ENCODE measurements at places on chromosomes 12 and 14. TPM values are rescaled to one million over a fixed set of nuclear protein-coding genes. Genes with fewer than 3 reads are reported as not detected.

DNA sequence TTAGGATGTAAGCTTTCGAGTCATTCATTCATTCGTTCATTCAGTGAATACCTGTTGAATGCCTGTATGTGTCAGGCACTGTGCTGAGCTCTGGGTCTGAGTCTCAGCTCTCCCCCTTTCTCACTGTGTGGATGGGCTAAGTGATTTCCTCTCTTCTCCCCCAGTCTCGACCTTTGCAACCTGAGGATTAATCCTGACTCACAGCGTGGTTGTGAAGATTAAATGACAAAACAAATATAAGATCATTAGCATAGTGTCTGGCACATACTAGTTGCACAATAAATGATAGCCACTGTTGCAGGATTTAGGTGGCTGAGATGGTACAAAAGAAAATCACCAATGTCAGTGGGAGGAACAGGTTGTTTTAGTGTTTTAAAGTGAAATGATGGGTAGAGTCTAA is 136.7 kb downstream of the GPR135 start:
- DNase-seq = no peak

SERPINA9 gene
- total RNA-seq = not detected

- no peak for DNase-seq
Observed at GRCh38 chr12:113803759-113804140, 162.4 kb downstream of the RBM19 start.

DNA sequence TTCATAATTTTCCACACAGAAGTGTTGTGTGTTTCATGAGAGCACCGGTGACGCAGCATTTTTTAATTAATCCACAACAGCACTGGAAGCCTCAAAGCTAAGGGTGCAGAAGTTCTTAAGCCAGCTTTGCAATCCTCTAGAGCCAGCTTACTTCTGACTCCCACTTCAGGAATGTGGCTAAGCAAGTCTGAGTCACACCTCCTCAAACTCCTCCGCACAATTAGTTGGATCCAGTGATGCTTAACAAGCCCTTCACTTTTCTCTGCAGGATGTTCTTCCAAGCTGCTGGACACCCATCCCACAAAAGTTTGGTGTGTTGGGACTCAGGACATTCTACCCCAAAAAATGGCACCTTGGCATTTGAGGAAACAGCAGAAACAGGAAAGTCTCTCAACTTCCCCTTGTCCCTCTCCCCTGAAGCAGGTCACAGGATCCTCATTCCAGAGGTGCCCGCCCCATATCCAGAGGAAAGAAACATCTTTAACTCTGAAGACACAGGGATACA is 210.0 kb downstream of the PPM1H start:
- DNase-seq = no peak

ZDHHC22 gene
- not detected for total RNA-seq

GRCh38 chr12:56152756-56153677 is 630 bp downstream of the MYL6B start:
- no peak for DNase-seq

DNA sequence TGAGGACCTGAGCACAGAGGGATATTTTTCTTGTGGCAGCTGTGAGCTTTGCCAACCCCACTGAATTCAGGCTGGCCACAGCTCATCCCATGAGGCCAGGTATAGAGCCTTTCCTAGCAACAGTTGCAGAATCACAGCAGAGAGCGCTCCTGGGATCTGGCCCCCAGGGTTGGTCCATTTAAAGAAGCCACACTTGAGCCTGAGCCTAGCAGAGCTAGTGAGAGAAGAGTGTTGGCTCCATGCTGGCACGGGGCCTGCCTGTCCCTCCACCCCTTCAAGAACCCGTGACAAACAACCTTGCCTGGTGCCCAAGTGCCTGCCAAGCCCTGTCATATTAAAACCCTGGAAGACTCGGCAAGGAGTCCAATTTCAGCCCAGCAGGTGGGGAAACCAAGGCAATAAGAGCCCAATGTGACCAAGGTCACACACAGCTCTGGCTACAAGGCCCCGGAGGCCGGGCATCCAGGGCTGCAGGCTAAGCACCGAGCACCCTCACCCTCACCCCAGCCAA is 91.6 kb downstream of the LRRC74A start:
- no peak for DNase-seq

GRCh38 chr14:99125616-99126431 is 146.2 kb downstream of the BCL11B start:
- DNase-seq = no peak

DNA sequence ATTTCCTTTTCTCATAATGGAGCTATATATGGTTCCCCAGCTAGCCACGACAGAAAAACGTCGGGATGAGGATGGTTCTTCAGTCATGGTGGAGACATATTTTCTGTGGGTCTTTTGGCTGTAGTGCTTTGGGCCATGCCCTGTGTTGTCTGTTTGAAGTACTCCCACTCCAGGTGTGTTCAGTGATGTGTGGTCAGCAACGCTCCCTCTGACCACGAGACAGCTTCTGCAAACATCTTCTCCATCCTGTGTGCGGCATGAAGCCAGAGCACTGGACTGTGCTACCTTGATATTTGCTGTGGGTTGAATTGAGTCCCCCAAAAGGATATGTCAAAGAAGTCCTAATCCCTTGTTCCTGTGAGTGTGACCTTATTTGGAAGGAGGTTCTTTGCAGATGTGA is 931.2 kb downstream of the NRXN3 start:
- no peak for DNase-seq

GRCh38 chr12:2335916-2336315 is 283.1 kb downstream of the CACNA1C start:
- no peak for DNase-seq

DNA sequence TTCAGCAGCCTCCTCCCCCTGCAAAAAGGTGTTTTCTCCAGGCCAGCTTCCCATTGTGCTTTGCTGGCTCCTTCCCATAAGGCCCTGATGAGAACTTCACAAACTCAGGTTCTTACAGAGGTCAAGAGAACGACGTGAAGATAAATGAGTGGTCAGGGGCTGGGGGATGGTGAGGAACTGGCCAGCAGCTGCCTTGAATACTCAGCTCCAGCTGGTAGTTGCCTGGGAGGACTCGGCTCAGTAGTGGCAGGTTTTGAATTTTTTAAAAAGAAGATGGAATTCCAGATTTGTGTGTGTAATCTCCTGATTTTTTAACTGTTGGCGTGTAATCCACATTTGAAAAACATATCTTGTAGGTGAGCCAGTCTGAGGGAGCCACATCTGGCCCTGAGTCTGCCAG is 5.9 kb downstream of the DDX55 start:
- DNase-seq = no peak

GZMB gene
- total RNA-seq = 0.80 TPM

DNA sequence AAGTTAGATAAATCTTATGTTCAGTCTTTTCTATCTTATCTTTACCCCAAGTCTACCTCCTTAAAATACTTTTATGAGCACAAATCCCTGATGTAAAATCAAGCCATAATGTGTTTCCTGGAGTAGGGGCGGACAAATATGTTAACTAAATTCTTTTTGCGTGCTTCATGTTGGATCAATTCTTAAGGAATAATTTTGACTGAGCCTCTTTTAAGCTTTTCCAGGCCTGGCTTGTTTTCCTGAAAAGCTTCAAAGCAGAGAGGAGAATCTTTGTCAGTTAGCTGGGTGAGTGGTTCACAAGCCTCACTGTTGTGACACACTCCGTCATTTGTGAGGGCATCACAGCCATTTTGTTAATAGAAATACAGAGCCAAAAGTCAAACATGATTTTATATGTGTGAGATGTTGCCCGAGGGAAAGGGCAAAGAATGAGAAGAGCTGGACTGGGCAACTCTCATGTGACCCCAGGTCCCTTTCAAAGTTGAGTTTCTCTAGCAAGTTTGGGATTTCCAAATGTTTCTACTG is 468.9 kb downstream of the RGS6 start:
- no peak for DNase-seq

DNA sequence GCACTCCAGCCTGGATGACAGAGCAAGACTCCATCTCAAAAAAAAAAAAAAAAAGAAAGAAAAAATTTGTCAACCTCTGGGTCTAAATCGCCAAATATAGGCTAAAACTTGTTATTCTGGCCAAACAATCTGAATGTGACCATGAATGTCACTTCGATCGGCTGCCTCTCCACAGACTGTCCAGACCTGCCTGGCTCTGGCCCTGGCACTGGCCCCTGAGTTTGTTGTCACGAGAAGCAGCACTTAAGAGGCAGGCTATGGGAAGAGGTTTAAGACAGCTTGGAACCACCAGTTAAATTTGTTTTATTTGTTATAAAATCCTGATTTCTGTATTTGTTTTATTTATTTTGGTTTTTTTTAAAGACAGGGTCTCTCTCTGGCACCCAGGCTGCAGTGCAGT is 14.5 kb downstream of the WSB2 start:
- no peak for DNase-seq

DNA sequence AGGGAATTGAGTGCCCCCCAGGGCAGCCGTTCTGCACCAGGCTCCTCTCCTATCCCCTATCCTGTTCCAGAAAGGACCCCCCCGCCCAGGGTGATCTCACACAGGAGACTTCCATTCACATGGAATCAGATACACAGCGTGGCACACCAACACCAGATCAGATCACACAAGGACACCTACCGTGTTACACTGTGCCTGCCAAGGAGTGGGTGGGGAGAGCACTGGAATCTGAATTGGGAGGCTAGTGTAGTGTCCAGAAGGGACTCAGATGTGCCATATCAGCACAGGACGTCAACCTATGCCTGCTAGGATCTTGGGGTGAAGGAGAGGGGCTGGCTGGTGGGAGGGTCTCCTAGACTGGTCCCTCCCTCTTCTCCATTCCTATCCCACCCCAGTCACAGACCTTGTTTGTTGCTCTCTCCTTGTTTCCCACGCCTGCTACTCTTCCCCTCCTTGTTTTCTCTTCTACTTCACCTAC is 2.3 kb downstream of the PTMS start:
- no peak for DNase-seq

RAD9B gene
- 0.51 TPM for total RNA-seq

DNA sequence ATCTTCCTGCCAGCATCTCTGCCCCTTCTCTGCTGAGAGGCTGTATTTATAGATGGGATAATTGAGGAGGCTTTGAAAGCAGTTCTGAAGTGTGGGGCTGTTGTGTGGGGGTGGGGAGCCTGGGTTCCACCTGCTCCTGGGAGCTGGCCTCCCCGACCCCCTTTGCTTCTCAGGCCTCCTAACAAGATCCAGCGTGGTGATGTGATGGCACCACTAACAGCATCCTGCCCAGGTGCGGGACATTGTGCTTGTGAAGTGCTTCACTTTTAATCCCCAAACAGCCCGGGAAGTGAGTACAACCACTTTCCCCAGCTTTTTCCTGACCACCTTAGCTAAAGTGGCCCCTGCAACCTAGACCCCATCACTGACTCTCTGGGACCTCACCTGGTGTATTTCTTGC is 95.1 kb upstream of the NRXN3 start:
- DNase-seq = no peak

PROX2 gene
- total RNA-seq = not detected

- DNase-seq = no peak
Observed at GRCh38 chr14:59275668-59276067, 87.2 kb downstream of the DAAM1 start.

DNA sequence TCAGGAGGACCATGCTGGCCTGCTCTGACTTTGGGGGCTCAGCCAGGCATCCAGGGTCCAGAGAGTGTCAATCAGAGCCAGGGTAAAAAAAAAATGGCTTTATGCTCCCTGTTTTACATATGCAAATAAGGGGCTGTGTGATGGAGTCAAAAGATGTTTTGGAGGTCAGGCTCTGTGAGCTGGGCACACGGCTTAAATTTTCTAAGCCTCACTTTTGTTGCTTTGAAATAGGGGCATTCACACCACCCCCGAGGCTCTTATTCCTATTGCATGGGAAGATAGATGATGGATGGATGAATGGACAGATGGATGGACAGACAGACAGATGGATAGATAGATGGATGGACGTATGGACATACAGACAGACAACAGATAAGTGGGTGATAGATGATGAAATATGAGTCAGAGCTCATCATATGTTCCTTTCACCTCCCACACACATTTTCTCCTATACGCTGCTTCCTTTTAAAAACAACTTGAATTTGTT is 42.7 kb downstream of the RIN3 start:
- DNase-seq = no peak

- DNase-seq = no peak
Observed at GRCh38 chr14:29905543-29905942, 22.1 kb downstream of the PRKD1 start.

DNA sequence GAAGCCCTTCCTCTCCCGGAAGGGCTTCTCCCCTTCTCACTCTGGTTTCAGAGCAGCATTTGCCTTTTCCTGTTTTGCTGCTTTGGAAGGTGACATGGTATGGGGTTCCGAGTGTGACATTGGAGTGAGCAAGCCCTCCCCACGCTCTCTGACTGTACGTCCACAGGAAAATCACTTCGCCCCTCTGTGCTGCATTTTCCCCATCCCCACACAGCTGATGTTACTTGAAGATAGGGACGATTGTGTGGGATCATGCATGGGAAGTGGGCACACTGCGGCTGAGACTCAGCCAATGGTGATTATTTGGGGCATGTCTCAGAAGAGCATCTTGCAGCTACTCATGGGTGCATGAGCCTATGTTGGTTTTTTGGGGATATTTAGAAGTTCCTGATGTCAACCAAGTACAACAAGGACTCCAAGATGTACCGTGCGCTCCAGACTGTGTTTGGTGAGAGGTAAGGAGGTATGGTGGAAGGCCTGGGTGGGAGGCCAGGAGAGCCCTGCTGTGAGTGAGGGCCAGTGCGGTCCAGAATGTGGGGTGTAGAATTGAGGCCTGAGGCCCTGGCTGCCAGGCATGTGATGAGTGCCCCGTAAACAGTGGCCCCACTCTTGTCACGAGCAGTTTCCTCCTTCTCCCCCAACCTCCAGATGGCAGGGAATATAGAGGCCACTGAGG is 15.1 kb downstream of the CYP46A1 start:
- no peak for DNase-seq
